ENCODE measurements at places on chromosomes 4 and X. TPM values are rescaled to one million over a fixed set of nuclear protein-coding genes. Genes with fewer than 3 reads are reported as not detected.

Gene FRMPD4
- 3.0 TPM for total RNA-seq

Gene SYNPO2
- 257 TPM for total RNA-seq

Gene RNF150
- 106 TPM for total RNA-seq

Gene SLC25A14
- total RNA-seq = 7.2 TPM

Gene NLRP2B
- not detected for total RNA-seq

Gene NAP1L3
- total RNA-seq = 14.1 TPM

Gene CYTL1
- total RNA-seq = not detected

Gene SPANXN4
- not detected for total RNA-seq

Gene SPARCL1
- total RNA-seq = 435 TPM

Gene CFI
- 11.9 TPM for total RNA-seq

Gene PPEF2
- total RNA-seq = not detected

Gene SMIM43
- total RNA-seq = 0.15 TPM

Gene TRIML2
- not detected for total RNA-seq

DNA sequence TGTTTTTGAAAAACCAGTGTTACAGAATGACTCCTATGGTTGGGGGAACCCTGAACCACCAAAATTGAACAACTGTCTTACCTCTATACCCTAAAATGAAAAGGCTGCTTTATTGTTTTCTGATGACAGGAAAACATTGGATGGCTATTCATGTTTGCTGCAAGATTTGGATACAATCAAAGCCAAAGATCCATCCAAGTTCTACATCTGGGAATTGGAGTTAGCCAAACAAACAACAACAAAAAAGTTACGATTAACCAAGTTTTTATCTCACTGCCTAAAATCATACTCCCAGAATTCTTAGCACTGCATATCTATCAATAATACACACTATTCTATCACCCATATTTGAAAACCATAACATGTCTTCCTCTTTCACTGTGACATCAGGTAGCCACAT lies 349.7 kb upstream of the SLC7A11 start:
- DNase-seq = no peak

DNA sequence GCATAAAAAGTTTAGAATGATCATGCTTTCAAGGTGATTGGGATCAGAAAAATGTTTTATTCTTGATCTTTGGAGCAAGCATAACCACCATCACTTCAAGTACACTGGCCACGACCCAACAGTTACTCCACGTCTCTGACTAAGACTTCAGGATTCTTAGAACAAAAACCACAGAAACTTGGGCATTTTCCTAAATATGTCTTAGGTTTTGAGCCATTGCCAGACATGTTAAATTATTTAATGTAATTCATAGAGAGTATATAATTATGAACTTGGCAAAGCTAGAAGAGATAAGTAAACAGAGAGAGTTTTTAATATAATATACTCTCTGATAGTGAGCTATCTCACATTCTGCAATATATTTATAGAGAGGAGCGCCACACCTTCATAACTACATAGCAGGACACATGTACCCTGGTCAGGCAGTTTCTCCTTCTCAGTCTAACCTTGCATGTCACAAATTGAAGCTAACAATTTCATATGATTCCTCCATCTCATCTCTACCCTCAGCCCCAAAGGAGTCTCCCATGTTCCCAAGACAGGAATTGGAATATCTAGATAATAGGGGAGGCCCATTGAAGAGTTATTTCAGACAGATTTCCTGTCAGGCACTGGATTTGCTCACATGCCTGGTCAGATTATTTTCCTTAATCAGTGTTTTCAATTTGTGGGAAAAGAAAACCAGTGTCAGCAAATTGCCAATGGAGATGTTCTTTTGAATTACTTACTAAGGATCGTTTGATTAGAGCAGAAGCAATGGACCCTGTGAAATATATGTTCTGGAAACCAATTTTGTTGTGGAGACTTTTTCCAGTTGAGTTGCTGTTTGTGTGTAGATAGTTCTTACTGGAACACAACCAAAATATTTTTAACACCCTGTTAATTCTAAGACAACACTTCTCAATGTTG lies 61.7 kb upstream of the GUCY1A1 start:
- no peak for DNase-seq

- no peak for DNase-seq
Measured at GRCh38 chrX:129744861-129745321, 6.1 kb downstream of the XPNPEP2 start.

- DNase-seq = no peak
Measured at GRCh38 chrX:56733459-56734046, 4.5 kb downstream of the NBDY start.

- no peak for DNase-seq
Measured at GRCh38 chr4:126965877-126966276, 666.9 kb upstream of the INTU start.

- no peak for DNase-seq
Measured at GRCh38 chrX:39759526-39760224, 338.1 kb downstream of the BCOR start.

DNA sequence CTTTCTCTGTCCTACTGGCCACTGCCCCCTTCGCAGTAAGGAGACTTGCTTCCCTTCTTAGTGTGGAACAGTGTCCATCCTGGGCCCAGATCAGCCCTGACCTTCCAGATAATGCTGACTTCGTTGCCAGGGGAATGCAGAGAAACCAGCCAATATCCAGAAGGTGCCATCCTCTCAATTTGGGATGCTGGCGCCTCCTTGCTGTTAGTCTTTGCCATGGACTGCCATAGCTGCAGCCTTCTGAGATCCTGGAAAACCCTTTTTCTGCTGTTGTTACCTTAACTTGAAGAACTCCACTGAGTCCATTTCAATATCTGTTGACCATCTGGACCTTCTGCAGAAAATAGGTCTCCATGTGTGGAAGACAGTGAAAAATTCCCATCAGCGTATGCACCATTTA lies 21.8 kb downstream of the RAI2 start:
- no peak for DNase-seq

GRCh38 chr4:12165616-12166015 lies 736.9 kb upstream of the HS3ST1 start:
- no peak for DNase-seq

DNA sequence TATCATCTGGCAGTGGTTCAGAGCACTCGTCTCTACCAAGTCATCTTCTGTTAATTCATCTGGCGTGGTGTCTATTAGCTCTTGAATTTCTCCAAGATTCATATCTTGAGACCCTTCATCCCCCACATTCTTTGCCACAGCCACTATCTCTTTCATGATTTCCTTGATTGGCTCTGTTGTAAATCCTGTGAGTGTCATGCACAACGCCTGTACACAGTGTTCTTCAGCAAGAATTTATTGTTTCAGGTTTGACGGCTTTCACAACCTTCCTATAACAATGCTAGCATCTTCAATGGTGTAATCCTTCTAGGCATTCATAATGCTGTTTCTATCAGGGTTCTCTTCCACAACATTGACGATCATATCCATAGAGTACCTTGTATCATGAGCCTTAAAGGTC lies 30.9 kb downstream of the MGST2 start:
- no peak for DNase-seq

DNA sequence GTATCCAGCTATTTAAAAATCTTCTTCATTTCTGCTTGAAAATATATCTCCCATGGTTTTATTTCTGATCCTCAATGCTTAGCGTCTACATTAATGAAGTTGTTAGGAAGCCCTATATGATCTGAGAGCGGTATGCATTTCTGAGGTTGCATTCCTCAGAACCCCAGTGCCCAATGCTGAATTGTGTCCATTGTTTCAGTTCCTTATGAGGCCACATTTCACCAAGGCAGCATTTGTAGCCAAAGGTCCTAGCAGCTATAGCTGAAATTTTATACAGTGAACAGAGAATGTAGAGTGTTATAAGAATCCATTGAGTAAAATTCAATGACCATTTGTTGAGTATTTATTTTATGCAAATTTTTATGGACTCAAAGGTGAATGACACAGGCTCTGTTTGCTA lies 209.5 kb downstream of the PCDH7 start:
- no peak for DNase-seq

GRCh38 chr4:2799224-2799911 lies 6.5 kb downstream of the SH3BP2 start:
- DNase-seq = peak; percentile 23

- DNase-seq = no peak
Measured at GRCh38 chr4:149017002-149017734, 575.0 kb upstream of the NR3C2 start.

DNA sequence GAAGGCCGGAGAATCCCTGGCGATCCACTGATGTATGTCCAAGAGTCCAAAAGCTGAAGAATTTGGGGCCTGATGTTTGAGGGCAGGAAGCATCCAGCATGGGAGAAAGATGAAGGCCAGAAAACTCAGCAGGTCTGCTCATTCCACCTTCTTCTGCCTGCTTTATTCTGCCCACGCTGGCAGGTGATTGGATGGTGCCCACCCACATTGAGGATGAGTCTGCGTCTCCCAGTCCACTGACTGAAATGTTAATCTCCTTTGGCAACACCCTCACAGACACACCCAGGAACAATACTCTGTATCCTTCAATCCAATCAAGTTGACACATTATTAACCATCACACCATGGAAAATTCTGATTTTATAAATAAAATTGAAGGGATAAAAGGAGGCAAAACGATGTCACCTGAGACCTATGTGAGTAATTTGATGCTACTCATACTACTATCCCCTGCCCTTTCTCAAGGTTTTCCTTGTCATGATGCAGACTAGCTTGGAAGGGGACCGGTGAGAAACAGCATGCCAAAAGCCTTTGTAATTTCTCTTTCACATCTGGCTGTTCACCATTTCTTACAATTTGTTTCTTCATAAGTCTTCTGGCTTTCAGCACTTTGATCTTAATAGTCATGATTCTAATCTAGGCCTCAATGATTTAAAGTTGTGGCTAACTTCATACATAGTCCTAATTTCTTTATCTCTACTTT lies 9.7 kb upstream of the PYURF start:
- no peak for DNase-seq

- DNase-seq = no peak
Measured at GRCh38 chrX:78330540-78330939, 3.1 kb upstream of the CYSLTR1 start.

- no peak for DNase-seq
Measured at GRCh38 chr4:36267486-36268268, 13.7 kb upstream of the DTHD1 start.

GRCh38 chrX:138664016-138664415 lies 47.5 kb downstream of the FGF13 start:
- DNase-seq = no peak

Measured in heart right ventricle (tissue), 16 donors.